Retina (tissue), 1 donor: ENCODE measurements at places on chromosomes 12 and 14.

DNA sequence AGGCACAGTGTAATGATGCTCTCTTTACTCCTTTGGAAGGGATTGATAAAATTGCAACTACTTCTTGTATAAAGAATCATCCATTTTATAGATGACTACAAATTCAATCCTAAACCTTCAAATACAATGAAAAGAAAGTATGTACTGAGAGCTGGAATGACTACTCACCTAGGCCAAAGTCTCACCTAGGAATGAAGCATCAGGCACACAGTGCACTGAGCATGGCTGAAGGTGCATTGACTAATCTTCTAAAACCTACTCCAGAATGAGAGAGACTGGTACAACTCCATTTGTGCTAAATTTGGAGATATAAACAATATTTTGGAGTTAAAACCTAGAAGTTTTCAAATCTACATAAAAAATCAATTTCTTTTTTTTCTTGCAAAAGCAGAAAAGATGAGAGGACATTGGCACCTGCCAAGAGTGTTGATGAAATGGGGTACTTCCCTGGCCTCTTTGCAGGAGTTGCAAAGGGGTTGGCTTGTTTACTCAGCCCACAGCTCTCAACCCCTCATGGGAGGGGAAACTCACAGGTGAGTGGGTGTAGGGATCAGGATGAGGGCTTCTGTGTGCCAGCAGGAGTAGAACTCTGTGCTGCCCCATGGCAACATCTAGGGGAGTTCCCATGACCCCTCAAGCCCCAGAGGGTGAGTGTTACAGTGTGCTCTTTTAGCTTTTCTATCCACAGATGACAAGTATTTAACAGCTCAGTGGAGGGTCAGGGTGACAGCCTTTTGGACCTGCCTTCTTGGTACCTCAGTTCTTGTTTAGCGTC is 31.3 kb downstream of the CLECL1 start:
- DNase-seq: no peak

DNA sequence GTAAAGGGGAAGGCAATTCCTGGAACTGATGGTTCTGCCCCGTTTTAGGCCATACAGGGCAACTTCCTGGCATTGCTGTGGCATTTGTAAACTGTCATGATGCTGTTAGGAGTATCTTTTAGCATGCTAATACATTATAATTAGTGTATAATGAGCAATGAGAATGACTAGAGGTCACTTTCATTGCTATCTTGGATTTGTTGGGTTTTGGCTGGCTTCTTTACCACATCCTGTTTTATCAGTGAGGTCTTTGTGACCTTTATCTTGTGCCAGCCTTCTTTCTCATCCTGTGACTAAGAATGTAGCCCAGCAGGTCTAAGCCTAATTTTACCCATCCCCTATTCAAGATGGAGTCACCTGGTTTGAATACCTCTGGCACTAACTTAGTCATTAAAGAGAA is 51.2 kb downstream of the TESPA1 start:
- no peak for DNase-seq

DNA sequence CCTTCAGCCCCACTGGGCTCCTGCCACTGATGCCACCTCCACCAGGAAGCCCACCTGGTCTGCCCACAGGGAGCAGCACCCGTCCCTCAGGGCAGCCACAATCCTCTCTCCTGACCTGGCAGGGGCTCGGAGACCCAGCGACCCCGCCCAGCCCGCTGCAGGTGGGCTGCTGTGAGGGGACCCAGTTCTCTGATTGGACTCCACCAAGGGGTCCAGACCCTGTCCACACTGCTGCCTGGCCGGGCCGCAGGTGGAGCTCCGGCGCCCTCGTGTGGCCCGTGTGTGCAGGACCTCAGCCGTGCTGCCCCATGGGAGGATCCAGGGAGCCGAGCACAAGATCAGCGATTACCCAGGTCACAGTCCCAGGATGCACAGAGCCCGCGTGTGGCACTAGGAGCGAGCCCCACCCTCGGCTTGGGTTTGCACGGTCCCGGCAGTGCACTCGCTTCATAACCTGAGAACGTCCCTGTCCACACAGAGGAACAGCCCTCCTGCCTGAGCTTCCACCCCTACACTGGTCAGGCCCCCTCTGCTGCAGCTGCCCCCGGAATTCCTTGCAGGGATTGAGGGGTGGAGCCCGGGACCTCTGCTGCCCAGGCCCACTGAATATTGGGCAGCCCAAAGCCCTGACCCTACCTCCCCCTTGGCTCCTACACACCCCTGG is 35.4 kb upstream of the TMEM179 start:
- peak; percentile 91 for DNase-seq

DNA sequence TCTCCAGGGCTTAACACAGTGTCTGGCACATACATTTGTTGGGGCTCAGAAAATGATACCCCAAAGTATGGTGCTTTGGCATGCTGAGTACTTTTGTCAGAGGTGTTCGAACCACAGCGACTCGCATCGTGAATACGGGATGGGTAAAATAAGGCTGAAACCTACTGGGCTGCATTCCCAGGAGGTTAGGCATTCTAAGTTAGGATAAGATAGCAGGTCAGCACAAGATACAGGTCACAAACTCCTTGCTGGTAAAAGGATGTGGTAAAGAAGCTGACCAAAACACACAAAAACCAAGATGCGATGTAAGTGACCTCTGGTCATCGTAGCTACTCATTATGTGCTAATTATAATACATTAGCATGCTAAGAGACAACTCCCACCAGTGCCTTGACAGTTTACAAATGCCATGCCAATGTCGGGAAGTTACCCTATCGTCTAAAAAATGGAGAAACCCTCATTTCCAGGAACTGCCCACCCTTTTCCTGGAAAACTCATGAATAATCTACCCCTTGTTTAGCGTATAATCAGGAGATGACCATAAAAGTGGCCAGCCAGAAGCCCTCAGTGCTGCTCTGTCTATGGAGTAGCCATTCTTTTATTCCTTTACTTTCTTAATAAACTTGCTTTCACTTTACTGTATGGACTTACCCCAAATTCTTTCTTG is 3.3 kb upstream of the AEBP2 start:
- no peak for DNase-seq

DNA sequence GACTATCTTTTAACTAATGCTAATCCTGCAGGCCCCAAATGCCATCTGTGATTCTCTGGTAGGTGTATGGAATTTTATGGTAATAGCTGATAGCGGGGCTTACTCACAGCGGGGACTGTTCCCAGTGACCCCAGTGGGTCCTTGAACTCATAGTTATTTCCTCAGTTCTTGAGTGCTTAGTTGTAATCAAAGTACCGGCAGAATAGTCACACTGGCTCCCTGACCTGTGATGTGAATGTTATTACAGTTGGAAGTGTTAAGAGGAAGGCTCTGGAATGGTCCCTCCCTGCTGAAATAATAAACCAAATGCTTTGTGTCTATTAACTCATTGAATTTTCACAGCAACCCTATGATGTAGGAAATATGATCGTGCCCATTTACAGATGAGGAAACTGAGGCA is 78.3 kb downstream of the NDUFA12 start:
- no peak for DNase-seq

DNA sequence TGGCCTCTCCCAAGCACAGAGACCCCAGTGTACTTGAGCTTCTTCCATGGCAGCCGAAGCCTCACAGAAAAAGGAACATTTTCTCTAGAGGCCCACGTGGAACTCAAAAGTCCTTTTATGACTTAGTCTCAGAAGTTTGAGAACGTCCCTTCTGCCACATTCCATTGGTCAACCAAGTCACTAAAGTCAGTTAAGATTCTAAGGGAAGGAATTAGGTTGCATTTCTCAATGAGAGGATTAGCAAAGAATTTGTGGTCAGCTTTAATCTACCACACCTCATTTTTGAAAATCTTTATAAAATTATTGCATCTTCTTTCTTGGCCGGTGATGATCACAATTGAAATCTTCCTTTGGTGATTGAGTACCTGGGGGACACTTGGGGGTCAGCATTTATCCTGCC is 279.9 kb upstream of the TBX3 start:
- no peak for DNase-seq

DNA sequence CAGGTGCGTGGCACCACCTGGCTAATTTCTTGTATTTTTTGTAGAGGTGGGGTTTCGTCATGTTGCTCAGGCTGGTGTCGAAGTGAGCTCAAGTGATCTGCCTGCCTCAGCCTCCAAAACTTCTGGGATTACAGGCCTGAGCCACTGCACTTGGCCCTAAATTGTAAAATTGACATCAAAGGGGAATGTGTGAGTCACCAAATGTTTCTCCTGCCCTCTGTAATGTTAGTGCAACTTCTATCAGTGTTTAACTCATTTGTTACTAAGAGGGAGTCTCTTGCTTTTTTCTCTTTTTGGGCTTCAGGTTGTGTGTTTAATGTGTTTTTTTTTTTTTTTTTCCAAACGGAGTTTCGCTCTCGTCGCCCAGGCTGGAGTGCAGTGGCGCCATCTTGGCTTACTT is 2.3 kb downstream of the TULP3 start:
- no peak for DNase-seq

DNA sequence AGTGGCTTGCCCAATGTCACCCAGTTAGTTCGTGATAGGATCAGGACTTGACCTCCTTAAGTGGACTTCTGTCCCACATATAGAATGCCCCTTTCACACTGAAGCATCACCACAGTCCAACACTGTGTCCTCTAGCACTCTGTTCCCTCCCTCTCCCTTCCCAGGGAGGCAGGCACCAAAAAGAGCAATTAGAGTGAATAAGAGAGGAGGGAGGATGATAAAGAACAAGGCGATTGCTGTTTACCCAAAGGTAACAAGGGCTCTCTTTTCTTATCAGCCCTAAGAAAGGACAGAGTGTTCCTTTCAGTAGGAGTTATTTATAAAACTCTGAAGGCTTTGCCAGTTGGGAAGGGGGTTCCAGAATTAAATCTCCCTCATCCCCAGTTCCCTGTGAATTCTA is 192.7 kb upstream of the ATP2B1 start:
- DNase-seq: no peak

- DNase-seq: no peak
Observed at GRCh38 chr14:102824832-102825231, 47.6 kb downstream of the TRAF3 start.

GRCh38 chr14:61736751-61737150 is 25.5 kb upstream of the SNAPC1 start:
- DNase-seq: no peak

- DNase-seq: no peak
Observed at GRCh38 chr14:64746298-64747250, 42.4 kb downstream of the PLEKHG3 start.

- DNase-seq: no peak
Observed at GRCh38 chr14:106055289-106055688, 528.9 kb downstream of the TMEM121 start.

GRCh38 chr12:121167232-121167820 is 34.6 kb downstream of the P2RX7 start:
- no peak for DNase-seq

- no peak for DNase-seq
Observed at GRCh38 chr14:35342489-35343010, 50.4 kb downstream of the PSMA6 start.

DNA sequence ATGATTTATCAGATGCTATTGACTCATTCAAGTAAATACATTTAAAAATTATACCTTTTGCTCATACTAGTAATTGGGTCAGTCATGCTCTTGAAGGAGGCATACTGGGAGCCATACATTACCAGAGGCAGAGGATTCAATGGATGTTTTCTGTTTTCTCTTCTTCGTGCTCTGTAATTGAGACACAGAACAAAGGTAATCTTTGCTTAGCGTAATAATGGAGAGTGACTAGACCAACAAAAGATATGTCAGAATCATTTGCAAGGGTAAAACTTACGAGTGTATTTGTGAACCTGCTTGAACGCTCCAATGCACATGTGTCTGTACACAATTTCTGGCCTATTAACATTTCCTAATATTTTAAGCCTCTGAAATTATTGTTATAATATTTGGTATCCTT is 296.4 kb downstream of the FOXG1 start:
- DNase-seq: peak; percentile 56

DNA sequence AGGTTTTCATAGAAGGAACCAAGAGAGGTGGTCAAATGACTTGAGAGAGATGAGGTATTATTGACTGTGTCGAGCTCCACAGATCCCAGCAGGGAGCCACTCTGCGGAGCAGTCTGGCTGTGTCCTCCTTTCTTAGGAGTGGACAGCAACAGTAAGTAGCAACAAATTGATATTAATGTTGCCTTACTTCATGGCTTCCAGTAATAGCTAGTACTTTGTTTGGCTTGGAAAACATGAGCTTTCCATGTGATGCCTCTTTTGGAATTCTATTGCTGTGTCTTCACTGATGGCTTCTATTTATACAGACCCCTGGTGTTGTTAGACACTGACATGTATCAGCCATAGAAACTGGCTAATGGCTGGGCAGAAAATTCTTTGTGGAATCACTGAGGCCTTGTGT is 531.2 kb upstream of the CCDC196 start:
- no peak for DNase-seq

GRCh38 chr14:63286071-63286470 is 32.7 kb downstream of the GPHB5 start:
- no peak for DNase-seq

- DNase-seq: no peak
Observed at GRCh38 chr12:82862069-82862841, 175.5 kb downstream of the TMTC2 start.

- no peak for DNase-seq
Observed at GRCh38 chr12:120940006-120940405, 35.8 kb upstream of the SPPL3 start.

DNA sequence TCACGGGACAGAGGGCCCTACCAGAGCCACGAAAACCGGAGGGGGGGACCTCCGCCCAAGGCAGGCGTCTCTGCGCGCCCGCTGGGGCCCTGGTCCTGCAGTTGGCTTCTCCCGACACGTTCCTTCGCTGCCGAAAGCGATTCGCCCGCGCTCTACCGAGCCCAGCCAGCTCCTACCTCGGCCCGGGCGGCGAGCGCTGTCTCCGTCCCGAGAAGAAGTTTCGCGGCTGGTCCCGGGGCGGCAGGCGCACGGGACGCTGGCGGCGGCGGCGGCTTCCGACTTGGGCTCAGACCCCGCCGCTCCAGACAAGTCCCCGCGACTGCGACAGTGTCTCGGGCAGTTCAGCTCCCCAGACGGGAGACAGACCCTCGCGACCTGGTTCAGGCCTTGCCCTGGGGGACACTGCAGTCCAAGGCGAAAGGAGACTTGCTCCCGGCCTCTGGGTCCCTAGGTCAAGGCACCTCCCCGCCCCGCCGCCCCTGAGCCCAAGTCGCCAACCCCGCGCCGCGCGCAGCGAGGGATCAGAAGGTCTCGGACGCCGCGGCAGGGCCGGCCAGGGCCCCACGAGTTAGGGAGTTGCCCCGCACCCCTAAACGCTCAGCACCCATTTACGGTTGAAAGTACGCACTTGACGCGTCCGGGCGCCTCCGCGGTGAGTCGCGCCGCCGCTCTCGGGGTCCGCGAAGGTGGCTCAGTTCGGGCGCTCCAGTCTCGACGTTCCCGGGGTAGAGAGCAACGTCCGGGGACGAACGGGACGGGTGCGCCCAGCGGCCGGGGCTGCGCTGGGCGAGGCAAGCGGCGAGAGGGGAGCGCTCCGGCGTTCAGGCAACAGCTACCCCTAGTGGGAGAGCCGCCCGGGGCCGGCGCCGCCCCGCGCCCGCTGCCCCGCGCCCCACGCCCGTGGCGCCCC is 1.4 kb upstream of the DIO3 start:
- peak; percentile 61 for DNase-seq

DNA sequence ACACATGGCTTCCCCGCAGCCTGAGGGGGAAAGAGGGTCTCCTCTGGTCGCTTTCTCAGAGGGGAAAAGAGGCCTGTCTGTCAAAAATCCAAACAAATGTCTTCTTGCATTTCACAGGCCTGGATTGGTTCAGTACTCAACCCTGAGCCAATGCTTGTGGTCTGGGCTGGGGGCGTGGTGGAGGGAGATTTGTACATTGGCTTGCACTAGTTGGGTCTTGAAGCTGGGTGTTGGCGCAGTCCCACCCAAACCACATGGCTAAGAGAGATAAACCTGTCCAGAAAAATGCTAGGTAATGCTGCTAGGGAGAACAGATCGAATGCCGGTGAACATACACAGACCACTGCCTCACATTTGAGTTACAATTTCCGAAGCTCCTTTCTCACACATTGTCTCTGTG is 461.6 kb downstream of the MED13L start:
- no peak for DNase-seq

- no peak for DNase-seq
Observed at GRCh38 chr12:132026061-132026795, 76.5 kb downstream of the EP400 start.
